SJCRH30 (cell line): ENCODE measurements at places on chromosomes 7 and 10.
A peak's percentile ranks its signal among the peaks of the same experiment; 100 is the strongest.

DNA sequence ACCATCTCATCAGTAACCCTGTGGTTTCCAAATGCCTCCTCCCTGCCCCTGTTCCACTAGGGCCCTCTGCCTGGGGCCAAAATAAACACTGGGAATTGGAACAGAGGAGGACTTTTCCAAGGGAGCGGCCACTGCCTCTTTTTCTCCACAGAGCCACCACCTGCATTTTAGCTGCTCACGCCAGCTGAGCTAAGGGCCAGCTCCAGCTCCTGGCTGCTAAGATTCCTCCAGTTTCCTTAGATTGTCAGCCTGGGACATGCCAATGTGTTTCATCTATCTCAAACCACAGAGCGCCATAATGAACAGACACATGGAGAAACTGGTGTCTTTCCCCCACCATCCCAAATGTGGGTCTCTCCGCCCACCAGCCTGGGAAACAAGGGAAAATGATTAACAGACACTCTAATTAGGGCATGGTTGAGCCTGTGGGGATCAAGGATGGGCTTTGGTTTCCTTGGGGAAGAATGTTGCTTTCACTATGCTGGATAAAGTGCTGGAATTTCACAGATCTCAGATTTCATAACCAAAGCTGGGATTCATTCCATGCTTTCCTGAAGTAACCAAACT, 52.2 kb downstream of the ASB13 start:
- DNase-seq: peak; percentile 77

GRCh38 chr7:29884399-29885272, 78.3 kb downstream of the WIPF3 start:
- peak; percentile 31 for DNase-seq

- no peak for DNase-seq
Measured at GRCh38 chr10:1739751-1740150, 2.4 kb upstream of the ADARB2 start.

DNA sequence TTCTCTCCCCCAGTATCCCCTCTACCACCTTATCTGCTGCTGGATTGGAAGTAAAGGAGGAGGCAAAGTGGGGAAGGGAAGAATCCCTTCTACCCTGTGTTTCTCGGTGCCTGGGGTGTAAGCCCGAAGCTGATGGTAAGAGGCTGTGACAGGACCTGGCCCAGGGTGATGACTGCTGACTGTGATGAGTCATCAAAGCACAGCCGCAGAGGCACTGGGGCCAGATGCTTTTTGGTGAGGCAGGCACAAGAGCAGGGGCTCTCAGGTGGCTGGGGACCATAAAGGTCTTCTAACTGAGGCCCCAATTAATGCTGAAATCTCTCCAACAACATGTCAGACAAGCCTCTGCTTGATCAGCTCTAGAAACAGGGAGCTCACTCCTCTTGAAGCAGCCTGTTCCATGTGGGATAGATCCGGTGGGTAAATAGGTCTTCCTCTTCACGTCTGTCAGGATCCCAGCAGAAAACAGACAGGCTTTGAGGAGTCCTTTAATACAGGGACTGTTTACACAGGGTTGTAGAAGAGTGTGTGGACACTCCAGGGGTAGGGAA, 86.1 kb upstream of the PCBD1 start:
- peak; percentile 26 for DNase-seq

GRCh38 chr10:131038056-131038455, 273.5 kb downstream of the TCERG1L start:
- no peak for DNase-seq

DNA sequence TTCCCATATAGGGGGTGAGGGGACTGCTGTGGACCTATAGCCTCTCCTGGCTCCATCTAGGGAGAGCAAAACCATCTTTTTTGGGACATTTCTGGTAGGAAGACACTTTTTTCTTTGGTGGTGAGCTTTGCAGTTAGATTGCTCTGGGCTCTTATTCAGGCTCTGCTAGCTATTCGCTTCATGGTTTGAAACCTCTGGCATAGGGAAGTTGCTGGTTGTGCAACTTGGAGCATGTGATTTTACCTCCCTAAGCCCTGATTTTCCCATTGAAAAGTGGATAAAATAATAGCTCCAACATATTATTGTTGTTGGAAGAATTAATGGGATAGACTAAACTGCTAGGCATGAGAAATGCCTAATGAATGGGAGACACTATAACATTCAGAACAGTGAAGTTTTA, 69.6 kb downstream of the CYP26A1 start:
- no peak for DNase-seq
